ENCODE measurements at places on chromosomes 6 and 20.

DNA sequence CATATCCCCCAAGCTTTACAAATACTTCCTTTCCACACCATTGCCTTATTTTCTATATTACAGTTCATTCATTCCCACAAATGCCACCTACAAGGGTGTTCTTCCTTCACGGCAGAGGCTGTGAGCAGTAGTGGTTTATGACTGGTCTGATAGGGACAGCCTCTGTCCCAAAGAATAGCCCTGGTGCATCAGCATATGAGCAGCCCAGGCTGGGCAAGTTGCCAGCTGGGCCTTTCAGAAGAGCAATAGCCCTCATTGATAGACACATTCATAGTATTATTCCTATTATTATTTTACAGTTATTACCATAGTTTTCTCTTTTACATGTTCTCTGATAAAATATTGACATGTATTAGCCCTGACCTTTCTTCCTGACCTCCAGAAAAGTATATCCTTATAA lies 149.9 kb downstream of the MMS22L start:
- no peak for DNase-seq

GRCh38 chr6:33720998-33721397 lies 9.5 kb upstream of the UQCC2 start:
- DNase-seq: no peak

DNA sequence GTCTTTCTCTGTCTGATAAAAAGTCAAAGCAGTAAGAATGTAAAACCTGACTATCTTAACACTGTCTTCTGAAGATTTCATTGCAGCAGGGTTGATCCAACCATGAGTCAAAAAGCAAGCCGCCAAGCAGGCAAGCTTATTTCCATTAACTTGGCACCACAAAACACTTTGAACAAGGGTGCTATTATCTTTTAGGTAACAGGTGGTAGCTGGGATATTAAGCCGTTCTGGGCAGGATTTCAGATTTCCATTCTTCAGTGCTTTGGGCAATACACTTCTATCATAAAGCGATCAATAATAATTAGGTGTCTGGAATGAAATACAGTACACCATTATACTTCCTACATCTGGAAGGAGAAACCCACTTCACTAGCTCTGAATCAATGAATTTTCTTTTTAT lies 181.9 kb downstream of the TBC1D7 start:
- DNase-seq: no peak

DNA sequence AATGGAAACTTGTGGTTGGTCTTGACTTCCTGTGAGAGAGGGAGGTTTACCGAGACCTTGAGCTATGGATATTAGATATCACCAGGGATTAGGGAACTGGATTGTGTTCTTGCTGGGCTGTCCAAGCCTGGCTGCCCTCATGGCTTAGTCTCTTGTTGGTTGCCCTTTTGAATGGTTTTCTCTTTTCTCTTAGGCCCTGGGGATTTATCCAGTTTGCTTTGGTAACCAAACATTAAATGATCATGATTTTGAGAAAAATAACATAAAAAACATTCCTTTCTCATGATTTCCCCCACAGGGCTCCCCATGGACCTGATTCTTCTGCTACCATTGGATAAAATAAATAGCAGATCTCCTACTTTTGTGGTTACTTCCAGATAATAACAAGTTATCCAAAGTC lies 306.4 kb upstream of the RNF217 start:
- DNase-seq: no peak

GRCh38 chr6:41332842-41333736 lies 2.3 kb upstream of the NCR2 start:
- DNase-seq: no peak

GRCh38 chr20:41072190-41072863 lies 43.7 kb downstream of the TOP1 start:
- no peak for DNase-seq

- DNase-seq: no peak
Measured at GRCh38 chr6:139402876-139403386, 28.5 kb upstream of the CITED2 start.

DNA sequence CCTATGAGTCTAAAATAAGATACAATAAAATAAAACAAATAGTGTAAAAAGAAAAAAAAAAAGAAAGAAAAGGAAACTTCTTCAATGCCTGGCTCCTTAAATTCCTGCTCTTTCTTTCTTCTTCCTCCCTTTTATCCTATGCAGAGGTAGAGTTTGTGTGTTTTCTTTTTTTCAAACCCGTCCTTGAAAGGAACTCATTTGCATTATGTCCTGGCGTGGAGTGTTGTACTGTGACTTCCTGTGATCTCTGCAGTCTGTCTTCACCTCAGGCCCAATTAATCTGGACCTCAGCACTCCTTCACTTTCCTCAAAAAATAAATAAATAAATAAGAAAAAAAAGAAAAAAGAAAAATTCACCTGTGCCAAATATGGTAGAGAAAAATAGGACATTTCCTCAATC lies 541.9 kb upstream of the SPTLC3 start:
- DNase-seq: no peak

- no peak for DNase-seq
Measured at GRCh38 chr20:14696937-14697336, 359.5 kb upstream of the FLRT3 start.

- no peak for DNase-seq
Measured at GRCh38 chr20:19397666-19398065, 185.2 kb downstream of the SLC24A3 start.

- no peak for DNase-seq
Measured at GRCh38 chr6:150145427-150145826, 2.6 kb downstream of the PPP1R14C start.

DNA sequence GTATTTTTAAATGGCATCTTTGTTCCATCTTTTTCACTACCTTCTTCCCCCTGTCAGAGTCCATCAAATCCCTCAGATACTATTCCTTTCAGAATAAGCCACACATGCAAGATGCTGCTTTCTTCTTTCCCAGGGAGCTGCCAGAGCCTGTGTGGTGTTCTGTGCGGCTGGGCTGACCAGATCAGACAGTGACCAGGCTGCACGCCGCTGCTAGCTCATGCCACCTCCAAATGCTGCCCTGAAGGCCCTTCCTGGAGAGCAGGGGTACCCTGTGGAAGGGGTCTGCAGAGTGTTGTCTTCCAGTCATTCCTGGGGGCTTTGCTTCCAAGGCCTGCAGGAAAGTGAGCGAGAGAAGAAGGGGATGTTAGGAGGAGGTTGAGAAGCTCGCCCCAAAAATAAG lies 179.1 kb upstream of the SUPT3H start:
- DNase-seq: no peak

- no peak for DNase-seq
Measured at GRCh38 chr6:89042664-89043063, 37.9 kb upstream of the PNRC1 start.

DNA sequence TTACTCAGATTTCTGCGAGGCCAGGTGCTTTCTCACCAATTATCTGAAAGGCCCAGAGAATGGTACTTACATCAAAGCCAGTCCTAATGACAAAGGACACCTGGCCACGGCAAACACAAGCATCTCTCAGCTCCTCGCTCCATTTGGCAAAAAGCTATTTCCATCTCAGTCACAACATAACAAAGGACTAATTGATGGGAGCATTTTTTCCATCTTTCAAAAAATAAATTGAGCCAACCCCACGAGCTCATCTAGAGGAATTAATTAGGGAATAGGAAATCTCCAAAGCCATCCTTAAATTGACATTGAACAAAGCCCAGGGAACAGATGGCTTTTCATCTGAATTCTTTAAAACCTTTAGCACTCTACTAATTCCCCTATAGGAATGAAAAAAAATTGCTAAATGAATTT lies 236.7 kb downstream of the HAO1 start:
- no peak for DNase-seq

GRCh38 chr6:106411643-106412200 lies 51.2 kb downstream of the CRYBG1 start:
- DNase-seq: no peak

- DNase-seq: no peak
Measured at GRCh38 chr6:10363911-10364310, 51.0 kb downstream of the TFAP2A start.

DNA sequence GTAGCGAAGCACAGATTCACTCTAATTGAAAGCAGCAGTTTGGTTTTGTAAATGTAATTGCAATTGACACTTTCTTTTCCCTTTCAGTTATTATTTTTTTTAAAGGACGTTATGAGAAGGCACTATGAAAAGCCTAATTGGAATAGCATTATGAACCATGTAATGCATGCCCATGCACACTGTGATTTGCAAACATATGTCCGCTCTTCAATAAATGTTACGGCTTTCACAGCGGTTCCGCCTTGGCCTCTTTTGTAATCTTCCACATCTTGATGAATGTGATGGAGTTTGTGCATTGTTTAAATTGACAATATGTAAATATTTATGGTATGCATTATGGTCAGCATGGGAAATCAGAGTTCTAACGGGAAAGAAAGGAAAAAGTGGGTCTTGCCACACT lies 61.3 kb downstream of the SAMD5 start:
- DNase-seq: no peak

DNA sequence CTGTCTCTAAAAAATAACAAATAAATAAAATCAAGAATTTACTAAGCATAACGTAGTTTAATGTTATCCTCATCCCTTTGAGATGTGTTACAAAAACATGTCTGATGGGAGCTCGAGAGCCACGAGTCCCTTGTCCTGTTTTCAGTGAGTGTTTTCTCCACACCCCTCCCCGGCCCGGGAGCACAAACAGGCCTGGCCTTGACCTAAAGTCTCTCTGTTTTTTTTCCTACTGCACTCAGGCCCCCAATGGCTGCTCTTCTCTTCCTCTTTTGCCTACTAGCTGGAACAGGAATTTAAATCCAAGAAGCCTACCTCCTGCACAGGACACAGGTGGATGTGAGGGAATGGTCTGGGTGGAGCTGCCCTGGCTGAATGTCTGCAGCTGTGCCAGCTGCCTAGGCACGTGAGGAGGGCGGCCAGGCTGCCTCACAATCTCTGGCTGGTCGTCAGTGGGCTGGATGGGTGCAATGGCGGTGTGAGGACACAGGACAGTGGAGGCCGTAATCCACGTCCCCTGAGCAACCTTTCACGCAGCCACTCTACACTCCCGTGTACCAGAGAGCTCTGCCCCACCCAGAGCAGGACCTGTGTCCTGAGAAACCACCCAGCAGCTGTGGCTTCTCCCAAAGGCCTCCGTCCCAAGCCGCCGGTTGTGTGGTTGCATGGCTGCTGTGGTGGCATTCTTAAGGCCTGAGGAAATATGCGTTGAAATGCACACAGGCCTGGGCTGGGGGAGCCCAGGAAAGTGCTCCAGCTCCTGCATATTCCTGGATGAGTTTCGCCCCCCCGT lies 117.5 kb downstream of the FAM120B start:
- DNase-seq: no peak

- DNase-seq: no peak
Measured at GRCh38 chr6:44472250-44472945, 84.9 kb downstream of the CDC5L start.

- DNase-seq: no peak
Measured at GRCh38 chr6:22079783-22080182, 217.1 kb downstream of the PRL start.
